NCI-H510A (cell line): ENCODE measurements at places on chromosomes 7 and 10.

DNA sequence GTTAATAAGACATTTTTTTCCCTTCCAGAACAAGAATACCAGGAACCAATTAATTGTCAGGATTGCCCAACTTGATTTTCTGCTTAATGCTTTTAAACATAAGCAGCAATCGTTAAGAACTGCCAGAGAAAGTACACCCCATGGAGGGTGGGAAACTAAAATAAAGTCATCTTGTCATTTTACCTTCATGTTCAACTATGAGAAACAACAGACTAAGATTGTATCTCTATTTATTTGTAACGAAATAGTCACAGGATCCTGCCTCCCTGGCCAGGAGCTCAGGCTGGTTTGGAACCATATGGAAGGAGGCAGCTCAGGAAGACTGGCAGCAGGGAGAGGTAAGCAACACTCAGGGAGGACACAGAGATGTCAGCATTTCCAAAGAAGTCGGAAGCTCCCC lies 129.6 kb downstream of the TNS3 start:
- no peak for DNase-seq

DNA sequence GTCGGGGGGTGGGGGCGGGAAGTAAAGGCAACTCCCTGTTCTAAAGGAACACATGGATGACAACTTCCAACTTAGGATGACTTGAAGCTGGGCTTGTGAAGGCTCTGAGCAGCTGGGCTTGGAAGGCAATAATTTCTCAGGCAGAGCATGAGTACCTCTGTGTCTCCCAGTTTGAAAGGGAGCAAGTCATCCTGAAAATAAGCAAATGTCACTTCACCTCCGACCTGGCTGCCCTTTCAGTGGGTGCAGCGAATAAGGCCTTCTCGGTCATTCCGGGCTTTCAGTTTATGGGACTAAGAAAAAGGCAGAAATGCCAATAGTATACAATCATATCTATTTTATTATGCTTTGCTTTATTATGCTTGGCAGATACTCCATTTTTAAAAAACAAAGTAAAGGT lies 15.3 kb upstream of the ADAMTS14 start:
- DNase-seq: no peak

DNA sequence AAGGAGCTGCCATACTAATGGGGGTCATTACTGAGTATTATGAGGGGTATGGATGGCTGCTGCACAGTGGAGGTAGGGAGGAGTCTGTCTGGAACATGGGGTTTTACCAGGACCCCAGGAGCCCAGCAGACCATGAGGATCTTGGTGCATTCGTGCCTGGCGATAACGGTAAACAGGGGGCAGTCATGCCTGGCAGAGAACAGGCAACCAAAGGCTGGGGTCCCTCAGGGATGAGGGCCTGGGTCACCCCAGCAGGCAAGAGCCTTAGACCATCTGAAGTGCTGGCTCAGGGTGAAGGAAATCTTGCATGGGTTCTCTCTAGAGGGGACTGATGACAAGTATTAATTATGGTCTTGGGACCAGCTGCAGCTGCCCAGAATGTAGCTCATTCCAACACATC lies 46.1 kb downstream of the MYL10 start:
- no peak for DNase-seq

GRCh38 chr10:79454259-79454658 lies 8.8 kb upstream of the ZCCHC24 start:
- DNase-seq: no peak

GRCh38 chr7:153524070-153524601 lies 528.1 kb upstream of the DPP6 start:
- DNase-seq: no peak

- DNase-seq: no peak
Observed at GRCh38 chr7:107404740-107405537, 64.9 kb upstream of the GPR22 start.

DNA sequence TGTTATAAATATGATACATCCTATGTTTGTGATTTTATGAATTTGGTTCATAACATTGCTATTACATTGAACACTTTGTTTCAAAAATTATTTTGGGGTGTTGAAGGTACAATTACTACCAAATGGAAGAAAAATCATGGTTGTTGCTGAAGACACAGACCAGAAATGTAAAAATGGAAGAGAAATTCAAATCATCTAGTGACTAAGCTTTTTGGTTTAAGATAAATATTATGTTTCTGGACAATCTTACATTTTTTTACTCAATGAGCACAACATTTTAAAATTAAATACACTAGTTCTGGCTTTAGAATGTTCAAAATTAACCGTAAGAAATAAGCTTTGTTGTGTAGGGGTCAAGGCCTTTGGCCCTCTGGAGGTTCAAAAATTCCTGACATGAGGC lies 82.7 kb downstream of the GNAT3 start:
- DNase-seq: no peak

DNA sequence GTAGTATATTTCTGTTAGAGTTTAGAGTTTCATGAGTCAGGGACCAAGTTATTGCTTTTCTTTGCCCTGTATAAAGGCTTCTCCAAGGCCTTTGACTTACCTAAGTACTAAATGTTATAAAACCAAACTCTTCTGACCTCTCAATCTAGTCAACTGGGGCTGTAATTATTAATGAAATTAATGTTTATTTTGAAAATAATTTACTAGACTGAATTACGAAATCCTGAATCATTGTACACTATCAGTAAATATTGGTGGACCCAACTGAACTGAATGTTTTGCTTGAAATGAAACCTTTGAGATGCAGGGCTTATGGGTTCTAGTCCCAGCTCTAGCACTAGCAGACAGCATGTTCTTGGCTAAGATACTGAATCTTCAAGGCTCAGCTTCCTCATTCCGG lies 1.7 kb upstream of the CYP2C9 start:
- DNase-seq: no peak

- DNase-seq: no peak
Observed at GRCh38 chr7:140126435-140127034, 50.2 kb downstream of the KDM7A start.

DNA sequence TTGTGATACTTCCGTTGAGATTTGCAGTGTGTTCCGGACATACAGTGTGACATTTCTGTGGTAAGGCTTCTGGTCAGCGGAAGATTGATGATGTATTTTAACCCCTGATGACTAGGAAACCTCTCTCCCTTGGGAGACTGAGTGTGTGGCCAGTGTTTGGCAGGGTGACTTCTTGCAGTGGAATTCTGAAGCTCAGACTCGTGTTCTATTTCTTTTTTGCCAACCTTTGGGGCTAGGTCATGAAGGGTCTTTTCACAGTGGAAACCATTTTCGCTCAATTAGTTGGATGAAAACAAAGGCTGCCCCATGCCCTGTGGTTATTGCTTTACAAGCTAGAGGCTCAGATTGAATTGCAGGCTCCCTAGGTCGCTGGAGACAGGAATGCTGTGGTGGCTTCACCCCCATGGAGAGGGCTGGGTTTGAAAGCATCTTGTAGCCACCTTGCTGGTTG lies 288.9 kb downstream of the BBS9 start:
- no peak for DNase-seq
